ENCODE measurements at places on chromosomes 4 and X. TPM values are rescaled to one million over a fixed set of nuclear protein-coding genes. Genes with fewer than 3 reads are reported as not detected.
A peak's percentile ranks its signal among the peaks of the same experiment; 100 is the strongest.

DNA sequence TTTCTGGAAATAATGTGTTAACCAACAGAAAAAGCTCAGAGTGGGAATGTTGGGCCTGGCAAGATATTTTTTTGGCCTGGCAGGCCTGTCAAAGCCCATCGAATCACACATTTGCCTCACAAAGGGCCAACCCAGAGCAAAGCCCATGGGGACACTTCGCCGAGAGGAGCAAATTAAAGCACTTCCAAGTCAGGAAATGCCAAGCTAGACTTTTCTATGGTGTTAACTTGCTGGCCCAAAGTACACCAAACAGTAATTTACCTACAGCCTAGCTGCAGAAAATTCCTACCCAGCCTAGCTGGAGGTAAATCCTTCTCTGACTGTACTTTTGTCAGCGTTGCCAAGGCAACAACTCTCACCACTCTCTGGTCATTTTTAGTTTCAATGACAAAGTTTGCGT lies 288.6 kb upstream of the LDB2 start:
- H3K36me3 ChIP-seq = no peaks in the 10 kb centered on the region
- H3K4me1 ChIP-seq = no peaks in the 10 kb centered on the region
- no peak overlapping the region for H3K4me3 ChIP-seq
- H3K27me3 ChIP-seq = no peaks in the 10 kb centered on the region
- no peak overlapping the region for H3K27ac ChIP-seq

Gene SLC7A11
- under 0.01 TPM for total RNA-seq

GRCh38 chrX:49919617-49920016 lies 2.8 kb upstream of the CLCN5 start:
- H3K4me3 ChIP-seq = no peak overlapping the region
- no peaks in the 10 kb centered on the region for H3K36me3 ChIP-seq
- DNase-seq = peak; percentile 75
- H3K4me1 ChIP-seq = peaks cover 6% of the 10 kb centered on the region

Gene RRAGB
- total RNA-seq = 19.6 TPM

Gene FATE1
- not detected for total RNA-seq

DNA sequence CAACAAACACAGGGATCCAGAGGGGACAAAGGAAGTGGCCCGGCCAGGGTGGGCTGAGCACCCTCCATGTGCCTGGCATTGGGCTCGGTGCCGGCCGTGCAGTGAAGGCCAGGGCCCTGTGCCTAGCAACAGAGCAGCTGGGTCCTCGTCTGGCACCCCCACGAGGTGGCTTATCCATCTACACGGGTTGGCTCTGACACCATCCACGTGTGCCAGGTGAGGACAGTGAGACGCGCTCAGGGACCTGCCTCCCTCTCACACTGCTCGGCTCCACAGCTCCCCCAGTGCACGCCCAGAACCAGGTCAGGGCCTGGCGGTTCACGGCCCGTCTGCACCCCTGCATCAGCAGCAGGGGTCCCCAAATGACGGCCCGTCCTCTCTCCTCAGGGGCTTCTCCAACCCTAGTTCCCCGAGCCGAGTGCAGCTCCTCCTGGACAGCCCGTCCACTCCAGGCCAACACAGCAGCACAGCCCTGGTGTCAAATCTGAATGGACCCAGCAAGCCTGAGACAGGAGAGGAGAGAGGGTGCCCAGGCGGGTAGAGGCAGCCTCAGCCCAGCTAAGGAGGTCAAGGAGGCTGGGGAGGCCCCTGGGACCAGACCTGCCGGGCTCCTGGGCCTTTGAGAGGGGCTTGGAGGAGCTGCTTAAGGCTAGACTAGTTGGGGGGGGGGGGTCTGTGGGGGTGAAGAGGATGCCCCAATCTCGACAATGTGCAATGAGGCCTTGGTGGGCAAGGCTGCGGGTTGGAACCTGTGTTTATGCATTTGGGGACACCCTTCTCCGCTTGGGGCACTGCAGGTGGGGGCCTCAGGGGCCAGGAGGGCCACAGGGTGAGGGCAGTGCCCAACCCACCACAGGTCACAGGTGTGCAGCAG lies 113.6 kb downstream of the FAM53A start:
- no peaks in the 10 kb centered on the region for H3K36me3 ChIP-seq
- no peak overlapping the region for H3K27ac ChIP-seq
- no peak overlapping the region for H3K4me3 ChIP-seq
- H3K4me1 ChIP-seq = no peaks in the 10 kb centered on the region
- DNase-seq = peak; percentile 54

Gene MAGEB10
- not detected for total RNA-seq

Gene HPGDS
- 0.54 TPM for total RNA-seq

Gene FAM9C
- total RNA-seq = not detected

DNA sequence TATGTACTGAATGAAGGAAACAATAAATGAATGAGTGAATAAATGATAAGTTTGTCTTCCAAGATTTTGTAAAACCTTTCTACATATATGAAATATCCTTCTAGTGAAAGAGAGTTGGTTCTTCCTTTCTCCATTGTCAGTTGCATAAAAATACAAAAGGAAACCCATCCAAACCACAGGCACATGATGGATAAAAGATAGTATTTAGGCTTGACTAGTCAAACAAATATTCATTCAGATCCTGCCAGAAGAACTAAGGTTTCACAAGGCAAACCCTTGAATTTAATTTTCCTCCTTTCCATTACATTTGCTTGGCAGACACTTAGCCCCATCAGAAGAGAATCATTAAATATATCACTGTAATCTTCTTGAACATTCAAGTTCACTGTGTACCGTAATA lies 208.4 kb downstream of the COL25A1 start:
- DNase-seq = no peak
- no peaks in the 10 kb centered on the region for H3K36me3 ChIP-seq
- H3K4me3 ChIP-seq = no peak overlapping the region

Gene CLIC2
- 21.0 TPM for total RNA-seq

Gene MAOA
- total RNA-seq = 165 TPM

GRCh38 chr4:21695141-21695540 lies 253.4 kb downstream of the KCNIP4 start:
- no peak overlapping the region for H3K27ac ChIP-seq
- H3K27me3 ChIP-seq = no peaks in the 10 kb centered on the region
- DNase-seq = no peak
- H3K4me3 ChIP-seq = no peak overlapping the region

Gene FAM47A
- not detected for total RNA-seq

- peaks cover 28% of the 10 kb centered on the region for H3K4me1 ChIP-seq
- no peaks in the 10 kb centered on the region for H3K27me3 ChIP-seq
- H3K36me3 ChIP-seq = peaks cover 21% of the 10 kb centered on the region
These were observed 8.1 kb downstream of the ANXA5 start for GRCh38 chr4:121688701-121689100.

GRCh38 chr4:23135792-23136645 lies 443.3 kb downstream of the GBA3 start:
- H3K4me1 ChIP-seq = no peaks in the 10 kb centered on the region
- no peak overlapping the region for H3K4me3 ChIP-seq
- H3K27me3 ChIP-seq = no peaks in the 10 kb centered on the region

DNA sequence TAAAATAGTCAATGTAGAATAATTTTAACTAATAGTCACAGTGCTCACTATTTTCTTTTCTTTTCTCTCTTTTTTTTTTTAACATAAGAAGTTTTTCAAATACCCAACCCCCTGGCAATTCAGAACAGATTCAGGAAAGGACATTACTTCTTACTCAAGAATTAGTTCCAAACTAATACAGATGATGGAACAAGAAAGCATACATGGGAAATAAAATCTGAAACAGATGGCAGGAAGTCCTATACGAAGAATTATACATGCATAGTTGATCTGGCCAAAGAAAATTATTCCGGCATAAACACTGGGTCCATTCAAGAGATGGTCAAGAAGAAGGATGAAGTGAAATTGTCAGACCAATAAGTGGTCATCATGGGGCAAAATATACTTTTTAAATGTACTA lies 614.4 kb upstream of the INTU start:
- no peak overlapping the region for H3K27ac ChIP-seq
- no peaks in the 10 kb centered on the region for H3K36me3 ChIP-seq
- DNase-seq = no peak

Gene CTAG1B
- not detected for total RNA-seq

DNA sequence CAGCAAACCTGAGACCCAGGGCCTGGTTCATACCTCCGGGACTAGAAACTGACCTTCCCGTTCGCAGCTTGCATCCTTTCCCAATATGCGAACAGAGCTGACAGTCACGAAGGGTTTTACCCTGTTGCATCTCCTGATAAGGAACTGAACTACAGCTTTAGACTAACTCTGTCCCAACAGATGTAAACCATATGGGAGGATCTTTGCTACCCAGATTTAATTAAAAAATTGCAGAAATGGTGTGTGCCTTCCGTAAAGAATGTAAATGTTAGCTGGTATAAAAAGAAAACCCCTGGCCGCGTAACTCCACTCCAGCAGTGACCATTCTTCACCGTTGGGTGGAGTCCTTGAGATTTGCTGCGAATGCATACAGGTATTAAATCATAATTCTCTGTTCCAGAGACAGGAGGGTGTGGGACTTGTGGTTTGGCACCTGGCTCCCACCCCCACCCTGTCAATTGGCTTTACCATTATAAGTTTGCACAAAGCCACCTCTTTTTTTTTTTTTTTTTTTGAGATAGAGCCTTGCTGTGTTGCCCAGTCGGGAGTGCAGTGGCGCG lies 40.6 kb upstream of the SORCS2 start:
- no peak overlapping the region for H3K4me3 ChIP-seq
- H3K36me3 ChIP-seq = no peaks in the 10 kb centered on the region
- H3K4me1 ChIP-seq = peaks cover 11% of the 10 kb centered on the region
- DNase-seq = no peak

DNA sequence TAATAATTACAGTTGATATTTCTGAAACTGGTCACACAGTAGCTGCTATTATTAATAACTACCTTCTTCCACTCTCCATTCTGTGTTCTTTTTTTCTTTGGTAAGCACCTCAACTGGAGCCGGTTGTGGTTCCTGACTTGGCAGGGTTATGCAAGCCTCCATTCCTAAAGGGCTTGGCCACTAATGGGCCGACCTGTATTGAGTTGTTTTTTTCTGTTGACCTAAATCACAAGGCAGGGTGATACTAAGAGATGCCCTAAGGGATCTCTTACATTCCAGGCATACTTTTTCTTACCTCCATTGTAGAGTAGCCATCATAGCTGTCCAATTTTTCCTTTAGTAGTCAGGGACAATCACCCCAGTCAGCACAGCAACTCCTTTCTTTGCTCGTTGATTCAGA lies 1295.8 kb upstream of the ADGRL3 start:
- no peak overlapping the region for H3K27ac ChIP-seq
- DNase-seq = no peak
- H3K4me3 ChIP-seq = no peak overlapping the region
- H3K36me3 ChIP-seq = no peaks in the 10 kb centered on the region
- H3K27me3 ChIP-seq = no peaks in the 10 kb centered on the region
- no peaks in the 10 kb centered on the region for H3K4me1 ChIP-seq

Gene TCEAL5
- not detected for total RNA-seq

DNA sequence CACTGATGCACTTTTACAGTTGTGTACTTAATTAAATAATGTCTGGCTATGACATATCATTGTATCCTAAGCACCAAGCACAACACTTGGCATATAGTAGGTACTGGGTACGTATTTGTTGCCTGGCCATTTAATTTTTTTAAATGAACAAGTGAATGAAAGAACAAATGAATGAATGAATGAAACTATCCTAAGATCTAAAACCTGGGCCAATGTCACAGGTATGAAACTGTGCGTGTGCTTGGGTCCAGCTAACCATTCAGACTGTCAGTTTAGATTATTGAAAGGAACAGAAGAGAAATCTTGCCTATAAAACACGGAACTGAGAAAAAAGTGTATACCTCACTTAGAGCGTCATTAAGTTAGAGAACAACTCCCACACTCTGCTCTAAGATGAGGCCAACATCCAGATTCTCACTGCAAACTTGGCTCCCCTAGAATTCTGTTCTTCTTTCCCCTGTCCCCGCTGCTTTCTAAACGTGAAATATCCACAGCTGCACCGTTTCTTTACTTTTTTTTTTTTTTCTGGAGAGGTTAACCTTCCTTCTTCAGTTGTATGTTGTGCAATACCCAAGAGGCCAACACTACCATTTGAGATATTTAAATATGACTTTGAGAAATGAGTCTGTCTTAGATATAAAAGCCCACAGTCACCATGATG lies 17.3 kb upstream of the SEL1L3 start:
- H3K4me1 ChIP-seq = peaks cover 4% of the 10 kb centered on the region
- DNase-seq = no peak
- no peaks in the 10 kb centered on the region for H3K27me3 ChIP-seq
- H3K27ac ChIP-seq = no peak overlapping the region
- H3K36me3 ChIP-seq = no peaks in the 10 kb centered on the region

DNA sequence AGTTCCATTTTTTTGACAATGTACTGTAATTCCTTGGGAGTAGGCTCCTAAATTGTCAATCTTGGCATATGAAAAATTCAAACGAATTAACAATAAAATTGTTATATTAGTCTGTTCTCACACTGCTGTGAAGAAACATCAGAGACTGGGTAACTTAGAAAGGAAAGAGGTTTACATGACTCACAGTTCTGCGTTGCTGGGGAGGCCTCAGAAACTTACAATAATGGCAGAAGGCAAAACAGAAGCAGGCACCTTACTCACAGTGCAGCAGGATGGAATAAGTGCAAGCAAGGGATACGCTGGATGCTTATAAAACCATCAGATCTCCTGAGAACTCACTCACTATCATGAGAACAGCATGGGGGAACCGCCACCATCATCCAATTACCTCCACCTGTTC lies 246.4 kb upstream of the TRAM1L1 start:
- no peak overlapping the region for H3K4me3 ChIP-seq
- no peaks in the 10 kb centered on the region for H3K36me3 ChIP-seq

GRCh38 chr4:147794787-147795413 lies 63.0 kb downstream of the ARHGAP10 start:
- no peak overlapping the region for H3K4me3 ChIP-seq
- peak overlapping the region; percentile 56 for H3K27ac ChIP-seq
- peaks cover 53% of the 10 kb centered on the region for H3K4me1 ChIP-seq
- no peak for DNase-seq
- H3K27me3 ChIP-seq = no peaks in the 10 kb centered on the region
- H3K36me3 ChIP-seq = no peaks in the 10 kb centered on the region

DNA sequence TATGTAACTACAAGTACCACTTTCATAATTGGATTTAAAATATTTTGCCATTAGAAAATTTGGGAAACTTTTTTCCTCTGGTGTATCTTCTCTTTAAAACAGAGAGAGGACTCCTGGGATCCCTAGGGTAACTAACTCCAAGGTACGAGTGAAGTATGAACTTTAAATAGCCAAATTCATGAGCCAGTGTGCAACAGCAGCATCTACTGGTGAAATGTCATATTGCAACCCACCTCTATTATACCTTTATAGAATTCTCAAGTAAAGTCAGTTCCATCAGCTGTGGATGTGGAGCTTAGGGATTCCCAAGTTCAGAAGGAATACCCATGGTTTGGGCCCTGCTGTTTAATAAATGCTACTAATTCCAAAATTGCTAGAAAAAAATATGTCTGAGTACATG lies 282.7 kb upstream of the TAPT1 start:
- H3K27ac ChIP-seq = no peak overlapping the region
- no peak overlapping the region for H3K4me3 ChIP-seq
- no peaks in the 10 kb centered on the region for H3K4me1 ChIP-seq
- H3K27me3 ChIP-seq = no peaks in the 10 kb centered on the region

Gene GCNA
- 3.3 TPM for total RNA-seq

GRCh38 chr4:42914937-42915336 lies 22.4 kb downstream of the GRXCR1 start:
- peaks cover 9% of the 10 kb centered on the region for H3K4me1 ChIP-seq
- no peaks in the 10 kb centered on the region for H3K36me3 ChIP-seq

Gene DMRTC1
- not detected for total RNA-seq

Measured in sigmoid colon (tissue), 7 donors.